ENCODE measurements at places on chromosomes 3 and 15.

DNA sequence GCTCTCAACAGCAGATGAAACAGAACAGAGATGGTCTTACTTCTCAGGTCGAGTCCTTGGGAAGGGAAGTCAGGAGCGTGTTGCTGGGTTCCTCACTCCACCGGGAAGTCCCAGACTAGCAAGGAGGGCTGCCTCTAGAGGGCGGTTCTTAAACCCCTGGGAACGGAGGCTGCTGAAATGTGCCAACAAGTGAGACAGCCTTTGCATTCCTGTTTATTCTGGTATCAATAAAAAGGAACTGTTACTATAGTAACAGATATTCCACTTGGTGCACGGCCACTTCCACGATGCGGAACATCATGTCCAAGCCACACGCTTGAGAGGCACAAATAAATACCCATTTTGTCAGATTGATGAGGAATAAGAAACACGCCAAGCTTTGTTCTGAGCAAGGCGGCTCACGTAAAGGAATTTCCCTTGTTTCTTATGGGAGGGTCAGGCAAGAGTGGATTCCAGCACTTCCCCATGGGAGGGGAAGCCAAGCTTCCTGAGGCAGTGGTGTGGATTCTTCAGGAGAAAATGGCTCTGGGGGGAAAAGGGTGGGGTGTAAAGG is at the start of gene FAM107A:
Gene FAM107A, minus strand, starts transcription at position 123 of the 553 bp plus-strand sequence. CDS start 7,531 bp downstream, outside the sequence.
- no peak for DNase-seq

- DNase-seq: no peak
Measured at GRCh38 chr3:124431331-124431994, 298.8 kb upstream of the UMPS start.

- DNase-seq: no peak
Measured at GRCh38 chr3:181358562-181358961, 353.2 kb upstream of the SOX2 start.

GRCh38 chr3:194357681-194358080 is 6.6 kb upstream of the CPN2 start:
- no peak for DNase-seq

DNA sequence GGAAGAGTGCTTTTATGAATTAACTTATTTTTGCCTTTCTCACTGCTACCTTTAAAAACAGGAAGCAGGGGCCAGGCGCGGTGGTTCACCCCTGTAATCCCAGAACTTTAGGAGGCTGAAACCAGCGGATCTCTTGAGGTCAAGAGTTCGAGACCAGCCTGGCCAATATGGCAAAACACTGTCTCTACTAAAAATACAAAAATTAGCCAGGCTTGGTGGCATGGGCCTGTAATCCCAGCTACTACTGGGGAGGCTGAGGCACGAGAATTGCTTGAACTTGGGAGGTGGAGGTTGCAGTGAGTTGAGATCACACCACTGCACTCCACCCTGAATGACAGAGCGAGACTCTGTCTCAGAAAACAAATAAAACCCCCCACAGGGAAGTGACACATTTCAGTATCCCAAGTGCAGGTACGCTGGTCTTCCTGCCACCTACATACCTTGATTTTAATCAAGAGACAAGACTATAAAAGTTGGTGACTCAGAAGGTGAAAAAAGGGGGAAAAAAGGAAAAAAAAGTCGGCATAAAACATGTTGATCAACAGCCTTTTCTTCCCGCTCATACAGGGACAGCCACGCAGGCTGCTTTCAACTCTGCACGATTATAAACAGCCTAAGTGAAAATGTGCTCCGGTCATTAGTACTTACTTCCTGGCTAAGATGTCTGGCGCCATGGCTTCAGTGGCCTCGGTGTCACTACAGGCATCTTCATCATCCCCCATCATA is 18.8 kb downstream of the PPP1R2 start:
- DNase-seq: no peak

DNA sequence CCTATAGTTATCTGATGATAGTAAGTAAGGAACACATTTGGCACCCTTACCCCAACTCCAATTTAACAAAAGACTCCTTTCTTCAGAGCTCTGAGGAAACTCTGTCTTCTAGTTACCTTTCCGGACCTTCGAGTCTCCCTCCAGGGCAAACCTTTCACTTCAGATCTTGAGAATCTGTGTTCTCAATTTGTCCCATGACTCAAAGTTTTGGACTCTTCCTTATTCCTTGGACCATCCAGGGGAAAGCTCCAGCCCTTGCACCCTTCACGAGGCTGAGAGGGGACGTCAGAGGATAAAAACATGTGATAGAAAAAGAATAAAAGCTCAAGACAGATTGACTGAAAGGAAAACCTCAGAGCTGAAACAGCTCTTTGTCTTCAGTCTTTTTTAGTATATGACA is 76.9 kb downstream of the CTNNB1 start:
- no peak for DNase-seq

GRCh38 chr3:19543212-19543841 is 390.7 kb downstream of the EFHB start:
- DNase-seq: no peak

DNA sequence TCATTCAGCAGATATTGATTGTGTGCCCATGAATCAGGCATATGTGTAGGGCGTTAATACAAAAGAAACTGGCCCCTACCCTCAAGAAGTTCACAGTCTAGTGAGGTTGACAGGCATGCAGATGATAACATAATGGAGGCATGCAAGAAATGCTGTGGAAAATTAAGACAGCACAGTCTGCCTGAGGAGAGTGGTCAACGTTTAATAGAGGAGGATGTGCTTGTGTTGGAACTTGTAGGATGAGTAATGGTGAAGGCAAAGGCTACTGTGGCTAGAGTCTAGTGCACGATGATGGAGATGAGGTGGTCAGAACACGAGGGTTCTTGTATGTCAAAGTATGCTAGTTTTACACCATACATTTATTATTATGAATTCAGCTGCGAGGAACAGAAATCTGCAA is 295.7 kb downstream of the SOX2 start:
- no peak for DNase-seq

DNA sequence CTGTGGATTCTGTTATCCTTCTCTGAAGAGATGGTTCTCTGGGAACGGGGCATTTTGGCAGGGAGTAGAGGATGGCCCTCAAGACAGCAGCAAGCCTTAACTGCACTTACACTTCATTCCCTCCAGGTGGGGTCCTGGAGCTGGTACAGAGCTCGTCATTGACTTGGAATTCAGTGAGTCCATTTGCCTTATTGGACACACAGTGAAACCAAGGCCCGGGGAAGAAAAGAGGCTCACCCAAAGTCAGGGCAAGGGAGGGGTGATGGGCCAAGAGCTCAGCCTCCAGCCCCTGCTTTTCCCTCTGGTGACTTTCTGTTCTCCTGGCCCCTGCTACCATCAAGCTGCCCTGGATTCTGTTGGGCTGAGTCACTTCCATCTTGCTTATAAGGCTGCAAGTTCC is 125.6 kb downstream of the ETFA start:
- DNase-seq: no peak

GRCh38 chr3:139934613-139935015 is 371 bp upstream of the CLSTN2 start:
- peak; percentile 67 for DNase-seq

DNA sequence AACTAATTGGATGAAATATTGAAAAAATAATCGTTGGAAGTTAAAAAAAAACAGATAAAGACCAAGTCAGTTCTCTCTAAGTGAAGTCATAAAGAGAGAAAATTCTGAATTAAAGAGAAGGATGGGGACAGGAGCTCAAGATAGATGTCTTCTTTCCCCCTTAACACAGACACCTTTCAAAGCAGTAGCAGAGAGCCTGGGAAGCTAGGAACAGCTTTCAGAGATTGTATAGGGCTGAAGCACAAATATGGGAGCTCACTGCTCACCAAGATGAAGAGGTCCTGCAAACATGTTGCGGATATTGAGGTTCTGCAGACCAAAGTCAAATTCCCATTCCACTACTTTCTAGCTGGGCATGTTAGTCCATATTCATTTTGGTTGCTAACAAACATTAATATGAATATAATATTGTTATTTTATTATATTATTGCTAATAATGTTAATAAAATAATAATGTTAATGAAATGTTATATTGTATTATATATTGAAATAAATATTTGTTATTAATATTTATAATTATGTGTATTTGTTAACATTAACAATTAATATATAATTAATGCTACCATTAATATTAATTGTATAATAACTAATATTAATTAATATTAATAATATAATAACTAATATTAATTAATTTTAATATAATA is 319.1 kb downstream of the OXSM start:
- no peak for DNase-seq

- DNase-seq: no peak
Measured at GRCh38 chr15:68227643-68228142, 1.8 kb downstream of the CLN6 start.

- no peak for DNase-seq
Measured at GRCh38 chr15:52440414-52440813, 88.3 kb downstream of the MYO5A start.

GRCh38 chr3:177114253-177114652 is 83.0 kb downstream of the TBL1XR1 start:
- no peak for DNase-seq

- DNase-seq: no peak
Measured at GRCh38 chr15:86942285-86942684, 862.6 kb downstream of the AGBL1 start.

DNA sequence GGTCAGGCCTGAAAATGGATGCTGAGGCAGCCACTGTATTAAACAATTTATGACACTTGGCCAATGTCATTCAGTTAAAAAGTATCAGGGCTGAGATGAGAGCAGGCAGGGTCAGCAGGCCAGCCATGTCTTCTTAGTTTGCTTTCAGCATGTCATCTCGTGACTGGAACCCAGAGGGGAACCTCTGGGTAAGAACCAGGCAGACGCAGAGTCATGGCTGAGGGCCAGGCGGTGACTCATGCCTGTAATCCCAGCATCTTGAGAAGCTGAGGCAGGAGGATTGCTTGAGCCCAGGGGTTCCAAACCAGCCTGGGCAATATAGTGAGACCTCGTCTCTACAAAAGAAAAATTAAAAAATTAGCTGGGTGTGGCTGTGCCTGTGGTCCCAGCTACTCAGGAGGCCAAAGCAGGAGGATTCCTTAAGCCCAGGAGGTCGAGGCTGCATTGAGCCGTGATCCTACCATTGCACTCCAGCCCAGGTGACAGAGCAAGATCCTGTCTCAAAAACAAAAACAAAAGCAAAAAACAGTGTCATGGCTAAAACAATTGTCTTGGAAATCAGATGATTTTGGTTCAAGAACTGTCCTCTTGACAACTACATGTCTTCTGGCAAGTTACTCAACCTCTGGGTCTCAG is 11.7 kb downstream of the BCL2L10 start:
- no peak for DNase-seq

GRCh38 chr15:99628374-99629001 is 62.7 kb downstream of the MEF2A start:
- no peak for DNase-seq

Measured in left forelimb (tissue), 1 donor.